Activated CD8-positive, alpha-beta T cell treated with anti-CD3 and anti-CD28 coated beads, Interleukin-2, amount 10 ng/mL, durations not matched to agents 7 days and 5 days (primary cell): ENCODE measurements at places on chromosomes 1 and 21. TPM values are rescaled to one million over a fixed set of nuclear protein-coding genes. Genes with fewer than 3 reads are reported as not detected.

GRCh38 chr1:186165303-186165702 is 209.8 kb downstream of the TPR start:
- no peak for DNase-seq

DNA sequence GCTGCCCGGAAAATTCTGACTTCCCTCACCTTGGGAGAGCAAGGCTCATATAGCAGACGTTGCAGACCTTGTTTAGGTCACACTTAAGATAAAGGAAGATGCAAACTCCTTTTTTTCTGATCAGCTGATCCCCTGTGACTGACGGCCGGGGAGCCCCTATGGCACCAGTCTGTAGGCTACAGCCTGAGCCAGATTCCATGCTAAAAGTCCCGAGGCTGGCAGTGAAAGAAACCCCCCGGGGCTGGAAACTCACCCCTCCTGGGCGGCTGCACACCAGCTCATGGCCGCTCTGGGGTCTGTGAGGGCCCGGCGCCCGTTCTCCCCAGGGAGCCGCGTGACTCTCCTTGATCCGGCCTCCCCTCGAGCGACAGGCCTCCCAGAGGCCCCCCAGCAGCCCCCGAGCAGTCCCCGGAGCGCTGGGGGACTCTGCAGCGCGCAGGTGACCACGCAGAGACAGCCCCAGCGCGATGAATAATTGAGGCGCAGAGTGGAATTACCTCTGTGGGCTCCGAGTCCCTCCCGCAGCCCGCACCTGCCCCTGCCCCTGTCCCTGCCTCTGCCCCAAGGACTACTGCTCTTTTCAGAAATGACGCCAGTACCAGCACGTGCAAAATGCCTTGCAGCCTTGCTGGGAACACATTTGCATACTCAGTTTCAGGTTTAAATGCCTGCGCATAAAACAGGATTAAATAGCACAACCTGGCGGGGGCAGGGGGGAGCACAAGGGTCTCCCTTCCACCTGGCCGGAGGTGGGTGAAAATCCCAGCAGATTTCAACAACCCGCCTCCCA is 62.6 kb upstream of the CLDN14 start:
- no peak for DNase-seq

DNA sequence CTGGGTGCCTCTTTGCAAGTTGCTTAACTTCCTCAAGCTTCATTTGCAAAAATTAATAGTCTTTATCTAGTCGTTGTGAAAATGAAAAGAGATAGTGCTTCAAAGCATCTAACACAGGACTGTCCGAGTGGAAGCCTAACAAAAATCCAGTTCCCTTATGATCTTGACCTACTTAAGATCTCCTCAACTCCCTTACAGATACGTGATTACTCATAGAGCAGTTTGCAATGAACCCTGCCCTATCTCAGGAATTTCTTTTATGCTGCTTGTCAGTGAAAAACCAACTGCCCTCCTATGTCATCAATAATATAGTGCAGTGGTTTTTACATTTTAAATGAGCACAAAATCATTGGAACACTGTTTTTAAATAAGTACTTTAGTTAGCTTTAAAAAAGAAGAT is 314.3 kb downstream of the BACH1 start:
- no peak for DNase-seq

DNA sequence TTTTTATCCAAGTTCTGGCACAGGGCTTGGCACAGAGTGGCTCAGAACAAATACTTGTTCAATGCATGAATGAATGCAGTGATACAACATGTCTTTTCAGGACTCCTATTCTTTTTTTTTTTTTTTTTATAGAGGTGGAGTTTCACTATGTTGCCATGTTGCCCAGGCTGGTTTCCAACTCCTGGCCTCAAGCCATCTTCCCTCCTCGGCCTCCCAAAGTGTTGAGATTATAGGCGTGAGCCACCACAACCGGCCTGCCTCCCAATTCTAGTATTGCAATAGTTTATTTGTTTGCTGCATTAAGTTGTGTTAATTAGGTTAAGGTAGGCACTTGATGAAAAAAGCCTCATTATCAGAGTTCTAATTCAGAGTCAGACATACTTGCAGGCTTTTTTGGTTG is 17.9 kb downstream of the UBE4B start:
- DNase-seq = no peak

DNA sequence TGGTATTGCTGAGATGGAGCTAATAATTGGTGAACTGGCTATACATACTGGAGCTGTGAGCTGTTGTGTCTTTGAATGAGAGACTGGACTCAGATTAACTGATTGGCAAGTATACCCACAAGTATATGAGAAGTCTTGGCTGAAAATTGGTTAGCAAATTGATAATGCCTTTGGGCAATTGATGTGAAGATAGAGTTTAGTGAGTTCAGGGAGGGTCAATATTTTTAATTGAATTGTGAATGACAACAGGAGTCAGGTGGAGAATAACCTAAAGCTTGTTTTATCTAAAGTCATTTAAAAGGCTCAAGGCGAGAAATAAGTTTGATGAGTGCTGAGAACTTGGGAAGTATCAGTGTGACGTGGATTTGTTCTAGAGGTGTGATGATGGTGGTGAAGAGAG is 27.5 kb downstream of the NCAM2 start:
- no peak for DNase-seq

DNA sequence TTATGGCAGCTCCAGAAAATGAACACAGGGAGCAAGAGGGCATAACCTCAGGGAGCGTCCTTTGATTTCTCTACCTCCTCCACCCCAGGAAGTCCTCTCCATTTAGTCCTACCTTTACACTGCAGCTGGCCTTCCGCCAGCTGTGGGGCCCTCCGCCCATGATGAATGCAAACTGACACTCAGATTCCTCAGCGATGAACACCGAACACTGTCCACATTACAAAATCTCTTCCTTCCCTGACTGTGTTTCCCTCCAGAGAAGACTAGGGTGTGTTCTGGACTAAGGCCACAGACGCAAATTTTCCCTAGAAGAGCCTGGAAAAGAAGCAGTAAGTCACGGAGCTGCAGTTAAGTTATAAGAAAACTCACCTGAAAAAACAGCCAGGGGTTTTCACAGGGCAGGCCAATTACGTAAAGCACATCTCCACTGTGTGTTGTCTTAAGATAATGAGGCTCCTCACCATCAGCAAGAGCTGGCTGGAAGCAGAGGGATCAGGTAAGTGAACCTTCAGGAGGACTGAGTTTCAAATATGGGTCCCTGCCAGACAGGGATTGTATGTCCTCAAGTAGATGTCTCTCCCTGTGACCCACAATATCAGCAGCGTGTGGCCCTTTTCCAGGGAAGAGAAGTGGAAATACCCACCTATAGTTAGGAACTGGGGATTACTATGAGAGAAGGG is 46.3 kb upstream of the ATP1B1 start:
- DNase-seq = no peak

GRCh38 chr1:76075877-76076276 is 1.3 kb downstream of the ST6GALNAC3 start:
- DNase-seq = no peak

- DNase-seq = no peak
Measured at GRCh38 chr1:62879962-62880361, 96.0 kb downstream of the ATG4C start.

- DNase-seq = no peak
Measured at GRCh38 chr1:205382561-205382960, 25.8 kb upstream of the KLHDC8A start.

DNA sequence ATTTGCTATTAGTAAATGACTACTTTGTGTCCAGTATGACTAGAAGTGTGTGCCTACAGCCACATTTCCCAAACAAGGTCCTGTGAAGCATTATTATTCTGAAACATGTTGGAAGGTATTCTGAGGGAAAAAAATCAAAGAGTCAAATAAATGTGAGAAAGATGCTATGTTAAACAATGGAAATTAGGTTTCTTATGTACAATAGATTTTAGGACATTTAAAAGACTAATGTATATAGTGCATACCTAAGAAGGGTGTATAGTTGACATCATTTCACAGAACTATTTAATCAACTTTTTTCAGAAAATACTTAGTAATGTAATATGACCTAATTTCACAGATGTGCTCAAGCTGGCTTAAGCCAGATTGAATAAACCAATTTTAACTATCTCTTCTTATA is 582.5 kb downstream of the USP25 start:
- DNase-seq = no peak

- DNase-seq = no peak
Measured at GRCh38 chr1:24828183-24828886, 83.1 kb downstream of the CLIC4 start.

GRCh38 chr1:160631983-160632625 is 14.7 kb downstream of the SLAMF1 start:
- no peak for DNase-seq

- DNase-seq = no peak
Measured at GRCh38 chr1:242828199-242828598, 303.7 kb upstream of the PLD5 start.

The VAMP3 gene
- total RNA-seq = 32.0 TPM

The ZNF683 gene
- total RNA-seq = 26.6 TPM

The HMGB4 gene
- not detected for total RNA-seq

The LCE2C gene
- total RNA-seq = not detected

The NT5C1A gene
- not detected for total RNA-seq

The NR1I3 gene
- total RNA-seq = not detected
